HCT116 (cell line): ENCODE measurements at places on chromosomes 4 and X. TPM values are rescaled to one million over a fixed set of nuclear protein-coding genes. Genes with fewer than 3 reads are reported as not detected.

Gene GLOD5
- total RNA-seq = not detected

Gene NPY2R
- total RNA-seq = not detected

GRCh38 chrX:133771086-133771646 is 214.2 kb downstream of the GPC3 start:
- DNase-seq = no peak

GRCh38 chr4:75907966-75908365 is 5.7 kb upstream of the PPEF2 start:
- DNase-seq = no peak

DNA sequence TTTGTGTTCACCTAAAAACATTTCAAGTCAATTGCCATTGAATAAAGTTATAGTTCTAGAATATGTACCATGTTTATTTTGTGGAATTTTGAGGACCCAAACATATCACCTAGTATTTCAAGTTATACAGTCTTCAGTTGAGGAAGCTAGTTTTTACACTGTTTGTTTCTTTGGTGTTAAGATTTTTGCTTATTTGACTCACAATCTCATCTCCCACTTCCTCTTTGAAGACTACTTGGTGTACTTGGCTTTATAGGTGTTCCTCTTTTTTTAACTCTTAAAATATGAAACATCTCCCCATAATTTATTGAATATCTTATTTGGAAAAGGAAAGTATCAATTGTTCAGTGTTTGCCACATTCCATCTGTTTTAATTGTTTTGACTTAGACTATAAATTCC is 675.4 kb downstream of the RAPGEF2 start:
- no peak for DNase-seq

DNA sequence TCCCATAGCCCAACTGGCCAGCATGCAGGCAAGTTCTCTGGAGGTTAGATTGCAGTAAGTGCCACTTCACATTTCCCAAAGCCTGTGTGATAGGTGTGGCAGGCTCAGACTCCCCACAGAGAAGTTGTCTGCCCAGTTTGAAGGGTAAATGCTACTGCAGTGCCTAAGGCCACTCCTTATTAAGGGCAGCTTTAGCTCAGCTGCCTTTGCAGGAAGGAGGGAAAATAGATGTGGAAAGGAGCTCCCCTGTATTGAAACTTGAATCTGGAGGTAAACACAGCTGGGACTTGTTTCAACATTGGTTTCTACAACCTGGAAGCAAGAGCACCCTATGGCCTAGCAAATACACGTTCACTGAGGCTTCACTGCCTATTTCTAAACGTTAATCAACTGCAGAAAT is 22.4 kb downstream of the NEXMIF start:
- DNase-seq = no peak

DNA sequence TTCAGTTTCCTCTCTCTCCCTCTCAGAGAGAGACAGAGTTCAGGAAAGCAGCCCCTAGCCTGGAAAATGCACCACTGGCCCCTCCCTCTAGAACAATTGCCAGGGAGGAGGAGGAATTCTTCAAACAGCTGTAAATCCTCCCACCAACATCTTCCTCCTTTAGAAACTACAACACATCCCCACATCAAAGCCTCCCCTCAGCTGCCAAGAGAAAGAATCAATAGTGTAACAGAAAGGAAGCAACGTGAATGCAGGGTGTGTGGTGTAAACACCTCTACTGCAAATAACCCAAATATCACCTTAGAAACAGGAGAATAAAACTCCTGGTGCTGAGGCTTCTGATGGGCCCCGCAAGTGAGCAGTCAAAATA is 249.9 kb upstream of the GATB start:
- no peak for DNase-seq

GRCh38 chr4:8914461-8915171 is 43.0 kb upstream of the HMX1 start:
- no peak for DNase-seq
